ENCODE measurements at places on chromosomes 7 and 10.

DNA sequence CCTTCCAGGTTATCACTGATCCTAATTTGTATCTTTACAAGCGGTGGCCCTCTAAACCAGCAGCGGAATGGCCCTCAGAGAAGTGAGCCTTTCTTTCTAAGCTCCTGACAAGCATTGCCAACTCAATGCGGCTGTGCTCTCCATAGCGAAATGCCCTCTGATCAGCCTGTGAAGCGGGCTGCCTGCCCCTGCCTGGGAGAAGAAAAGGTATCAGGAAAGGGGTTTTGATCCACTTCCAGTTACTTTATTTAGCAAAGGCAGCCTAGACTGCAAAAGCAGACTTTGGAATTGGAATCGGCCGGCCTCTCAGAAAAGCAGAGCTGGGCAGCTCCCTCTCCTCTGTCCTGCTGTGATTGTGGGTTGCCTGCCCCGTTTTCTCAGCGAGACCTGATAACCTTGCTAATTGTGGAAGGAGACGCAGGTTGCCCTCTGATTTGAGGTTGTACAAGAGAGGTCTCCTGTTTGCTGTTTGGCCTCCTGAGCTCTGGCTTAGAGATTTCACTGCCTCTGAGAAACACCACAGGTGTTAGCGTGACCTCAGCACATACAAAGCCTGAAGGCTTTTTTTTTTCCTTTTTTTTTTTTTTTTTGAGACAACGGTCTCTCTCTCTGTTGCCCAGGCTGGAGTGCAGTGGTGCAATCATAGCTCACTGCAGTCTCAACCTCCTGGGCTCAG lies 53.9 kb upstream of the SH2B2 start:
- no peak for DNase-seq

DNA sequence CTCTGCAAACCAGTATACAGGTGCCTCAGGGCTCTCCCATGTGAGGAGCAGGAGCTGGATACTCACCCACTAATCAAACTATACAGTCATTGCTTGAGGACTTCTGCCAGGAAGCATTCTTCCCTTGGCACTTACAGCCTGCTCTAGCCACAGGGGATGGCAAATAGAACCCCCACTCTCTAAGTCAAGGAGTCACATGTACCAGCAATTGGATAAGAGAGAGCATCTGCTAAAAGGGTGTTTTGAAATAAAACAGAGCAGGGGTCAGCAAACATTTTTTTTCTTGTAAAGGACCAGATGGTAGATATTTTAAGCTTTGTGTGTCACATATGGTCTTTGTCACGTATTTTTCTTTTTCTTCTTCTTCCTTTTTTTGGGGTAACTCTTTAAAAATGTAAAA lies 865.2 kb upstream of the GHITM start:
- DNase-seq, result no peak

- no peak for DNase-seq
Measured at GRCh38 chr7:19262826-19263225, 117.6 kb upstream of the FERD3L start.

GRCh38 chr7:22200238-22200637 lies 156.7 kb downstream of the RAPGEF5 start:
- no peak for DNase-seq
